Fibroblast of skin of right biceps (primary cell): ENCODE measurements at places on chromosomes 1 and 21.

GRCh38 chr21:14824126-14824525 lies 240.7 kb downstream of the NRIP1 start:
- DNase-seq: no peak

DNA sequence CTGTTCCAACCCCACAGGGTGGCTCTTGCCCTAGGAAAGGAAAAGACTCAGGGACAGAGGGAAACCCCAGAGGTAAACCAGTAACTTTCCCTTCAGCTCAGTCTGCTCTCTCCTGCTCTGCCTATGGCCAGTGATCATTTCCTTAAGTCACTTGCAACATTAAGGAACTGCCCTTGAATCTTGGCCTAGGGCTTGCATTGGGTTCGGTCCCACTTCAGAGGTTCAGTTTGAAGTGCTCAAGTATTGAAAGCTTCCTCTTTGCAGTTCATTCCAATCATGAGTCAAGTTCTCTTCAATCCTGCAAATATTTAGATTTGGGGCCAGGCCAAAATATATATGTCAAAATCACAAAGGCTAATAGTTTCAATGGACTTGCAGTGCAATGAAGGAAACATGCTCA lies 97.7 kb upstream of the IRF2BP2 start:
- DNase-seq: peak; percentile 72

GRCh38 chr1:183379951-183380350 lies 38.2 kb downstream of the NMNAT2 start:
- DNase-seq: no peak

GRCh38 chr1:20325844-20326420 lies 35.3 kb downstream of the VWA5B1 start:
- no peak for DNase-seq

- no peak for DNase-seq
Measured at GRCh38 chr1:5223206-5223605, 568.8 kb downstream of the AJAP1 start.

DNA sequence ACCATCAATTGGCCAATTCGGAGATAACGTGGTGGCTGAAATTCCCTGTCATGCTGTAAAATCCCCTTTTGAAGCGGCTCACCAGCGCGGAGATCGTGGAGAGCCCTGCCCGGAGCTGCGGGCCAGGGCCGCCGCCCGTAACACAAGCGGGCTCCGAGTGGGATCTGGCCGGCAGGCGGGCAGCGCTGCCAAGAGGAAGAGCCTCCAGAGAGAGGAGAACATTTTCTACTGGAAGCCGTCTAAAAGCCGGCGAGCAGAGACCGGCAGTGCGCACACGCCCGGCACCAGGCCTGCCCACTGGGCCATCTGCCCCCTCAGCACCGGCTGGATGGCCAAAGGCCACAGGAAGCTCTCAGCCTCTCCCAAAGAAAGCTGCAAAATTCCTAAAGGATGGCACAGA lies 15.5 kb downstream of the SSBP3 start:
- no peak for DNase-seq

DNA sequence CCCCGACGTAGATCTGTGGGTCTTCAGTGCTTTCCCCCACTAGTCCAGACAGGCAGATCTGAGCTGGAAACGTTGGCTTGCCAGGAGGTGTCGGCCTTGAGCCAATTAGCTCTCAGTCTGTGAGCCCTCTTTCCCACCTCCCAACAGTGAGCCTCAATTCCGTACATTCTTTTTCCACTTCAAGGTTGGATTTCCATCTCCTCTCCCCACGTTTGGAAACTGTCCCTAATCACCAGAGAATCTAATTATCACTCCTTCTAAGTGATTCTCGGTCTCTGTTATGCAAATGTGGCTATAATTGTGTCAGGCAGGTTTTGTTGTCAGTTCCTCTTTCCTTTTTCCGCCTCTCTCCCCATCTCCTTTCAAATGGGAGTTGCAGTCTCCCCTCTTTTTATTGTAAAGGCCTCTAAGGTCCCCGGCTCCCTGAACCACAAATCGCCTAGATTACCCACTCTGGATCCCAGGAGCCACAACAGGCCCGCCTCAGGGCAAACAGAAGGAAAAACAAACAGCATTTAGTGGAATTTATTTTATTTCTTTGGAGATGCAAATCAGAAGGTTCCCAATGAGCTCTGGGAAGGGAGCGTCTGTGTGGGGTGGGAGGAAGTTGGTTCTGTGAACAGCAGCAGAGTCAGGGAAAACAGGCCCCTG lies 29.4 kb upstream of the LRRN2 start:
- no peak for DNase-seq

- DNase-seq: peak; percentile 17
Measured at GRCh38 chr21:37821786-37822450, 94.3 kb downstream of the KCNJ6 start.

DNA sequence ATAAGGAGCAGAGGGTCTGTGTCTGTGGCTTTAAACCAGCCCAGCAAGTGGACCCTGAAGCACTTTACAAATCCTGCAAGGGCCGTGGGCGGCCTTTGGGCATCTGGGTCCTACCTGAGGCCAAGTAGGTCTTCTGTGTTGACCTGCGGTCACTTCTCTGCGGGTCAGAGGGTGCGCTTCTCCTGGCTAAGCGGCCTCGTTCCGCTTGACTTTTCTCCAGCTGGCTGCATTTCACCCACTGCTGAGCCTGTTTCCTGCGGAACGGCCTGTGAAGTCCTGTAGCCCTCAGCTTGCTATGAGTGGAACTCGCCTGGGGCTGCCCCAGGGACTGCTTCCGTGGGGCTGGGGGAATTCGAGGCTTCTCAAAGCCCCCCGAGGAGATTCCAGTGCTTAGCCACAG lies 43.3 kb downstream of the SLC37A1 start:
- no peak for DNase-seq

GRCh38 chr1:245156736-245157505 lies 2.1 kb downstream of the KIF26B start:
- peak; percentile 62 for DNase-seq

DNA sequence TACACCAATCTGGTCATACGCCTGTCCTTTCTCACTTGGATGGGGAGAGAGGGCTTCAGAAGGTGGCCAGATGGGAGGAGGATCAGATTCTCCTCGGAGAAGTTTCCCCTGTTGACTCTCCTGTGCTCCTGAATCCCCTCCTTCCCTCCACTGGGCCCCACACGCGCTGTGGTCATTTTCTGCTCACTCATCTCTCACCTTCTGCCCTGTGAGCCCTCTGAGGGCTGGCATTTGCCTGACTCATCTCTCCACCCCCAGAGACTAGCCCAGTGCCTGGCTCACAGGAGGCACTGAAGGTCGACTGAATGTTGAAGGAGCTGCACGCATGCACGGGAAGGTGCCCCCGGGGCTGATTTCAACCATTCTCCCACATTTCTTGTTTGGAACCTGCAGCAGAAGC lies 14.2 kb downstream of the ABCA4 start:
- no peak for DNase-seq

DNA sequence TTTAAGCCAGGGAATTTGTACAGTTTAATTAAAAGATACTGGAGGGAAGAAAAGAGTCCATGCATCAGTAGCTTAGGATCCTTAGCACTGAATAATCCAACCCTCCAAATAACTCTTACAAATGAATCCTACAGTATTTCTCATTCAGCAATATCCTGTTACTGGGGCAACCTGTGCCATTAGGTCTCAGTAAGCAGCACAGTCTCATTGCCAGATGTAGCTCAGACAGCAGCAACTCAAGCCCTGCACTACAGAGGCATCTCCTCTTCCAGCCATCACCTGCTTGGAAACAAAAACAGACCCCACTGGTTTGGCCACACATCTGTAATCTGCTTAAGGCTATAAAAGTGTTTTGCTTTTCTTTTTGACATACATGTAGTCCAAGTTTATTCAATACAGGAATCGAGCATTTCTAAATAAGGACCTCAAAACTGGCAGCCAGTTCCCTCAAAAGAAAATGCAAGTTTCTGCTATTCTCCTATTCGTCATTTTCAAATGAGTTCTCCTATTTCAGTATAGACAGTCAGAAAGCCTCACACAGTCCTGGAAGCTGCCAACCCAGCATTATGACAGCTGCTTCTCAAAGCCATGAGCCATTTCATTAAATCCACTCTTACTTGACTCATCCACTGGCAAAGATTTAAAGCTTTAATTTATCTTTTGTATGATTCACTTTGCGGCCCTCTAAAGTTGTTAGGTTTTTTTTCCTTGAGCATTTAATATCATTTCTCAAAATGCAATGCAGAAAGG lies 129.0 kb downstream of the APP start:
- peak; percentile 75 for DNase-seq

GRCh38 chr21:26709090-26709489 lies 136.0 kb upstream of the CYYR1 start:
- DNase-seq: peak; percentile 47

GRCh38 chr1:117501281-117501680 lies 104.6 kb upstream of the TENT5C start:
- peak; percentile 44 for DNase-seq

DNA sequence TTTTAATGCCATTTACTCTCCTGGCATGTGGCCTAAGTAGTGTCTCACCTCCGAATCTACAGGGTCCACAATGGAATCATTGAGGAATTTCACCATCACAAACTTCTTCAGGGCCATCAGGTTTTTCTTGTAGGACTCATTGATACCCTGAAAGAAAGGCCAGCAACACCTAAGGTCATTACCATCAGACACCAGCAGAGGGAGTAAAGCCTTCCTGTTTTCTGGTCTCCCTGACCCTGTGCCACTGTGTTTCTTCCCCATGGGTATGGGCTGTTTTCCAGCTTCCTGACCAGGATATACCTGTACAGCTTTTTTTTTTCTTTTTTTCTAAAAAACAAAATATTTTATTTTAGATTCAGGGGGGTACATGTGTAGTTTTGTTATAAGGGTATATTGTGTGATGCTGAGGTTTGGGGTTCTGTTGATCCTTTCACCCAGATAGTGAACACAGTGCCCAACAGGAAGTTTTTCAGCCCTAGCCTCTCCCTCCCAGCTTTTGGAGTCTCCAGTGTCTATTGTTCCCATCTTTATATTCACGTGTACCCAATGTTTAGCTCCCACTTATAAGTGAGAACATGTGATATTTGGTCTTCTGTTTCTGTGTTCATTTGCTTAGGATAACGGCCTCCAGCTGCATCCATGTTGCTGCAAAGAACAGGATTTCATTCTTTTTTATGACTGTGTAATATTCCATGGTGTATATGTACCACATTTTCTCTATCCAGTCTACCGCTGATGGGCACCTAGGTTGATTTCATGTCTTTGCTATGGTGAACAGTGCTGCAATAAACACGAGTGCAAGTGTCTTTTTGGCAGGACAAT lies 18.3 kb downstream of the PPT1 start:
- peak; percentile 57 for DNase-seq

DNA sequence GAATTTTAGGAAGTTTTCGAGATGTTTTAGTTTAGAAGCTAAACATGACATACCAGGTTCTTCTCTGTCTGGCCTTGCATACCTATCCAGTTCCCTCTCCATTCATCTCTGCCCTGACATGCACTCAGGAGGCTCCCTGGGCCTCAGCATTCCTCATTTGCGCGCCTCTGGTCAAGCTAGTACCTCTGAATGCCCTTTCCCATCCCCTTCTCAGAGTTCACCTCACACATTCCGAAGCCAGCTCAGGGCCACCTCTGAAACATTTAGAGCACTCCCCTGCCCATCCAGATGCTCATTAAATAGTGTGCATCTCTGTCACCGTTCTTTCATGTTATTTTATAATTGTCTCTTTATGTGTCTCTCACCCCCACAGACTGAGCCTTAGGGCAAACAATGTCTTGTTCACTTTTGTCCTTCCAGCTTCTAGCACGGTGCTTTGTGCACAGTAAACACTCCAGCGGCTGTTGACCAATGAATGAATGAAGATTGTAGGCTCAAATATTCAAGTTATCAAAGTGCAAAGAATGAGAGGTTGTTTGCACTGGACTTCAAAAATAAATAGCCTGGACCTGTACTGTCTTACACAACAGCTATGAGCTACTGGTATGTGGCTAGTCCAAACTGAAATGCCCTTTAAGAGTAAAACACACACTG lies 1.2 kb upstream of the DHCR24 start:
- DNase-seq: no peak

- peak; percentile 11 for DNase-seq
Measured at GRCh38 chr1:71339238-71339637, 258.4 kb upstream of the ZRANB2 start.

GRCh38 chr1:6503884-6504602 lies 12.6 kb upstream of the PLEKHG5 start:
- no peak for DNase-seq

- peak; percentile 36 for DNase-seq
Measured at GRCh38 chr1:172533513-172534151, 682 bp downstream of the SUCO start.

- DNase-seq: no peak
Measured at GRCh38 chr1:109623601-109624161, 4.0 kb downstream of the AMPD2 start.

GRCh38 chr1:113003751-113004690 lies 48.0 kb upstream of the SLC16A1 start:
- no peak for DNase-seq

GRCh38 chr1:96955307-96956012 lies 233.9 kb downstream of the PTBP2 start:
- no peak for DNase-seq

GRCh38 chr1:182726912-182727311 lies 42.5 kb upstream of the RGS8 start:
- no peak for DNase-seq

DNA sequence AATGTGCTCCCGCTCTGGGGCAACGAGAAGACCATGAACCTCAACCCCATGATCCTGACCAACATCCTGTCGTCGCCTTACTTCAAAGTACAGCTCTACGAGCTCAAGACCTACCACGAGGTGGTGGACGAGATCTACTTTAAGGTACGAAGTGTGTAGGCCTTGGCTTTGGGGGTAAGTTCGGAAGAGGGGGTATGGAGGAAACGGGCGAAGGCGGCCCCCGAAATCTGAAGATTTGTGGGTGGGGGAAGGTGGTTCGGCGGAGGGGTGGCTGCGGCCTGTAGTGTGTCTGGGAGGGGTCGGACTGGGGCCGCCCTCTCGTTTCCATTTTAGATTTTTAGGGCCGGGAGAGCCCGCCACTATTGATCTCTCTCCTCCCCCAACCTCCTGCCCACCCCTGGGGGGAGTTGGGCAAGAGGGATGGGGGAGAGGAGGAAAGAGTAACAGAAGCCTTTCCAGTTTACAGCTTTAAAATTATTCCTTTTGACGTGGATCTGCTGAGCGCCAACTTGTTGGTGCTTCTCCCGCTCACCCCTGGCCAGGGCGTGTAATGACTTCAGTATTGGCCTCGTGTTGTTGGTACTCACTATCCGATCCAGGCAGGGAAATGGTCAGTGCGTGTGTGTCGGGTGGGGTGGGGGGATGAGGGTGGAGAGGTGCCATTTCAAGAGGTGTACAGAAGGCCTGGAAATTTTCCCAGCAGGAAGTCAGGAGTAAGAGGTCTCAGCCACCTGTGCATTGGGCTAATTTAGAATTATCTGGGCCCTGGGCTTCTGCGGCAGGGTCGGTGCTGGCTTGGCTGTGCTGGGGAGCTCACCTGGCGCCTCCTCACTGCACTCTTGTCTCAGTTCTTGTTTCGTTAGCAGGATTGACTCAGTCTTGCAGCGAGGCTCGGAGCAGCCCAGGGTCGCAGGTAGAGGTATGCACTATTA lies 880 bp downstream of the PRPF38B start:
- peak; percentile 77 for DNase-seq
